HCEC 1CT (cell line): ENCODE measurements at places on chromosomes 2 and 18.
A peak's percentile ranks its signal among the peaks of the same experiment; 100 is the strongest.

GRCh38 chr2:42792583-42793333 lies at the start of gene HAAO:
Gene HAAO (minus strand): TSS chr2:42792583. CDS start chr2:42792536, 47 bp downstream.
- no peak for DNase-seq

- no peak for DNase-seq
These were observed 1616.3 kb upstream of the ACVR2A start for GRCh38 chr2:146228466-146229058.

DNA sequence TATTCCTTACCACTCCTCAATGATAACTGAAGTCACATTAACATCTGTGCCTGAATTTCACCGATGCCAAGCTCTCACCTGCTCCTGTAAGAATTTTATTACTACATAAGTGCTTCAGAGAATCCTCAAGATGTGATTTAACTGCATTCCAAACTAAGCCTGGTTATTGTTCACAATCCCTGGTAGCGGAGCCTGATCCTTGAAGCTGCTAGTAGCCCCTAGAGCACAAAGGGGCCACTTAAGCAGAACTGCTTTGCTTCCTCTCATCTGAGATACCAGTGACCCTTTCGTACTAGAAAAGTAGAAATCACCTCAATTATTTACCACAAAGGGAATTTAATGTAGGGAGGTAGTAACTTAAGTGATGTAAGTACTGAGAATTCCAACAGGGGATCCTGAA lies 529.6 kb downstream of the CPS1 start:
- no peak for DNase-seq

GRCh38 chr2:144701259-144701658 lies 181.3 kb upstream of the ZEB2 start:
- no peak for DNase-seq

GRCh38 chr18:9561759-9562158 lies 52.6 kb downstream of the PPP4R1 start:
- DNase-seq = no peak

DNA sequence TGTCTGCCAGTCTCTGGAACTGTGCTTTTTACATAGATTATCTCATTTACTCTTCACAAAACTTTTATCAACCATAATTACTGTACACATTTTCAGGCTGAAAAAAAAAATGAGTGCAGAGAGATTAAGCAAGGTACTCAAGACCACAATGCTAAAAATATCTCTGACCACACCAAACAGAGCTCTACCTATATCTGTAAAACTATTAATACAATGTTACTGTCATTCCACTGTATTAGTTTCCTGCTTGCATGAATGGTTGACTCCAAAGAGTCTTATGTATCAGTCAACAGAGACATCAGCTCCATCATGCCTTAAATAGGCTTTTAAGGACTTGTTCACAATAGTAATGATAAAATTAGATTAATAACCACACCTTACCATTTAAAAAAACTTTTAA lies 134.7 kb upstream of the CCDC150 start:
- DNase-seq = no peak

DNA sequence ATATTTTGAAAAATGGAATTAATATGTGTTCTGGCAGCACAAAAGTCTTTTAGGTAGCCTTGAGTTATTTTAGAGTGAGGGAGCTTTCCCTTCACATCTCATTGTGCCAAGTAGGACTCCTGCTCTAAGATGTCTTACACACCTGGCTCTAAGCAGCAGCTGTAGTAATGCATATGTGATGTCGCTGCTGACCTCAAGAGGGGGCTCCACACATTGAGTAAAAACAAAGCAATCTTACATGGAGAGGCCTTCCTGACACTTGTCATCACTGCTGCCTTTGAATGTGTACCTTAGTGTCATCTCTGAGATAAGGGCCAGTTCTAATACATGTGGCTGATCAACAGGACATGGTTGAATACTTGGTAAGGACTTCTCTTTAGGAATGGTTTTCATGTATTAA lies 75.8 kb downstream of the ACTR3 start:
- DNase-seq = peak; percentile 39

DNA sequence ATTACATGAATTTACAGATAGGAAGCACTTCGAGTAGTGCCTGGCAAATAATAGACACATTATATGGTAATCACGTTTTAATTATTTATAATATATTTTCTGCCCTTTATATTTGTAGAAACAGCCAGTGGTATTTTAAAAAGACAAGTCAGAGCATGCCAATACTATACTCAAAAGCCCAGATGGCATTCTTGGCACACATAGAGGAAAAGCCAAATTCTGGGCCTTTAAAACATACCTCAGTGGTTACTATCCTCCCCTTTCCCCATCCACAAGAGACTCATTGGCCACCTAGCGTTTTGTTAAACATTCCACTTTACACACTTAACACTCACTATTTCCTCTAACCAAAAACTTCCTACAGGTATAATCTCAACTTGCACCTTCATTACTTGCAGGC lies 63.3 kb upstream of the ZNF804A start:
- DNase-seq = no peak
